Activated T-helper 1 cell treated with anti-CD3 and anti-CD28 coated beads, Interleukin-2, amount 50 U/mL, for 16 hours (primary cell): ENCODE measurements at places on chromosomes 1 and 21.

GRCh38 chr21:38777015-38777414, 28.7 kb upstream of the ETS2 start:
- DNase-seq, result no peak

- no peak for DNase-seq
These were observed 391.0 kb downstream of the OMA1 start for GRCh38 chr1:58155418-58156123.

- DNase-seq, result no peak
These were observed 16.1 kb downstream of the CCDC18 start for GRCh38 chr1:93196591-93196990.

GRCh38 chr1:3633344-3634058, 8.7 kb downstream of the TPRG1L start:
- no peak for DNase-seq

DNA sequence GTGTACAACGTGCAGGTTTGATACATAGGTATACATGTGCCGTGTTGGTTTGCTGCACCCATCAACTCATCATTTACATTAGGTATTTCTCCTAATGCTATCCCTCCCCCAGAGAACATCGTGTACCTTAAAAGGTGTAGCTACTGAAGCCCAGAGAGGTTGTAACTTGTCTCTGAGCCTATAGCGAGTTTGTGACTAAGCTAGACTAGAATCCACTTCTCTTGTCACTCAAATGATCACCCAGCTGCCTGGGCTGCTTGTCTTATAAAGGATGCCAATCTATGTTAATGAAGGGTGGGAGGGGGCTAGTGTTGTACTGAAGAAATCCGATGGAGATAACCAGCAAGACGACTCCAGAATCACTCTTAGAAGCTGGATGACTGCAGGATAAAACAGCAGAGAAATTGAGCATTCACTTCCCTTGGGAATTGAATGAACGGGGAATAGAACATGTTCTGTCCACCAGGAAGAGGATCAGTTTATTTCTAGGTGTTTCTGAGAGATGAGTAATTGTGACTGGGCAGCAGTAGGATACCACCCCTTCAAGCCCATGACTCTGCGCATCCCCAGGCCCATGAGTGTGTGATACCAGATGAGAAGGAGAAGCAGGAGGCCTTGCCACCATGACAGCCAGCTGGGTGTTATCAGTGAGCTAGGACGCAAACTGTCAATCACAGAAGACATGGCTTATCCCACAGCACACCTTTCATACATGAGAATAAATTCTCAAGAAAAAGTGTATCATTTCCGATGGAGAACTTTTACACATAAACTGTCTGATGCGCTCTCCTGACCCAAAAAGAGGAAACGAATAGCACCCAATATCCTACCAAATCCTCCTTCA, 390.4 kb downstream of the NTNG1 start:
- no peak for DNase-seq

DNA sequence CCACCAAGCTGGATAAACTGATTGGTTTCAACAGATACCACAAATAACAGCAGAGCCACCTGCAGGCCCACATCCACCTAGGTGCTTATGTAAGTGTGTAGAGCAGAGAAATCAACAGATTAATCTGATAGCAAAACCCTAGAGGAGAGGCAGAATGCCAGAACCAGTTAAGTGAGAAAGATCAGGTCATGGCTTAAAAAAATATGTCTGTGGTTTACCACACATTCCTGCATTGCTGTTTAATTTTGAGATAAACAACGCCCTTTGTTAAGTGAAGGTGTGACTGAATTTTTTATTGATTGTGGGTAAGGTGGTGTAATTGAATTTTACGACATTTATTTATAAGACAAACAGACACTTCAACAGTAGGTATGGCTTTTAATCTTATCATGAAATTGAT, 21.2 kb downstream of the CRNN start:
- DNase-seq, result no peak

DNA sequence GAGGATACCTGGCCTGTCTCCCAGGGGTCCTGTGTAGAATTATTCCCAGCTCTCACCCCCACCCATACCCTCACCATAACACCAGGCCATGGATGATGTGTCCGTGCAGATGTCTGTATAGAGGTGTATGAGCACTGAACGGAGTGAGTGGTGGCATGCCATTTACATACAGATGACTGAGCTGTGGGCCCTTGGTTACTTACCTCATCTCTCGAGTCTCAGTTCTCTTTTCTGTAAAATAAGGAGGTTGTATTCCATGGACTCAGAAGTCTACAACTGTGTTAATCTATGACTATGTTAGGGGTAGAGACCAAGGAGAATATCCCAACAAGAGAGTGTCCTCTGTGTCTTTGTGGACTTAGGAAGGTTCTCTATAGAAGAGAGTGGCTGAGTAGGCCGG, 65.6 kb upstream of the CD1D start:
- DNase-seq, result no peak

GRCh38 chr1:24182061-24182460, 5.0 kb downstream of the IFNLR1 start:
- DNase-seq, result no peak

GRCh38 chr21:14448784-14449183, 65.8 kb upstream of the HSPA13 start:
- no peak for DNase-seq

- no peak for DNase-seq
These were observed 2.3 kb upstream of the MKNK1 start for GRCh38 chr1:46606255-46606965.

DNA sequence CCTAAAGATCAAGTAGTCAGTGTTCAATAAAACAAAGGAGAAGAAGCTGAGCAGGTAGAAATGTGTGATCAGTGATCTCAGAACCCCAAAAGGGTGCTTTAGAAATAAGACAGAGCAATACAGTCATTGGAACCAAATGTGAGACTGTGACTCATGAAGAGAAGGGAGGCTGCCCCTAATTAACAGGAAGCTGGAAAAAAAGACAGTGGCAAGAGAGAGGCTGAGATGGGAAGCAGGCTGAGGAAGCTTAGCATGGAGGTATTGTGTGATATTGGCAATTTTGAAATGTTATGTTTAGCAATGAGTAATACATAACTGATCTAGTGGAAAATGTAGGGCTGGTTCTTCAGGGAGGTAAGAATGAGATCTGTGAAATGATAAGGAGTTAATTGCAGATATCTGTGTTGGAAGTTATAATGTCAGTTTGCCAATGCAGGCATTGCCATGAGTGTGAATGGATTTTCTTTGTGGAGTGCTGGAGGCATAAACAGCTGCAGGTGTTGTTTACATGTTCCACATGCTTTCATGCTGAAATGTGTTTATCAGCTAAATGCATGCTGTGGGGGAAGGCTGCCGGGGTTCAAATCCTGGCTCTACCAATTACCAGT, 90.6 kb upstream of the CACNA1E start:
- DNase-seq, result no peak

DNA sequence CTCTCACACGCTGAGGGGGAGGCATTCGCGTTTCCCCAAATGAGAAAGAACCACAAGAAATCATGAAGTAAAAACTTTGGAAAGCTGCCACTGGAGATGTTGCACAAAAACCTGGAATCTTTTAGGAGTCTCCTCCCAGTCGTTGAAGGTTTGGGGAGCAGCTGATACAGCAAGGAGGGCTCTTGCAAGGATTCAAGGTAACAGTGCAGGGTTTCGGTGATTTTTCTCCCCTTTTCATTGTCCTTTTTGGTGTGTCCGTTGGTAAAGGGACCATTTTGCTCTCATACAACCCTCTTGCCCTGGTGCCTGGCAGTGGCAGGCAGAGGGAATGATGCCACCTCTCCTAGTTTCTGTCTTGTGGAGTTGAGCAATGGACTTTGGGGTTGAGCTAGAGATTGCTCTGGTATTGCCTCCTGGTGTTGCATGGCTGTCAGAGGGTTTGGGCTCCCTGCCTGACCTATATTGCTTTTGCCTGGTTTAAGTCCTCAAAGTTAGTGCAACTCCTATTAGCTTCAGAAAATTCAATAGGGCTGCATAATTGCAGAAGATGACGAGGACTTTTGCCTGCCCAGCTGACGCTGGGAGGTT, 872 bp downstream of the BRINP2 start:
- DNase-seq, result no peak

DNA sequence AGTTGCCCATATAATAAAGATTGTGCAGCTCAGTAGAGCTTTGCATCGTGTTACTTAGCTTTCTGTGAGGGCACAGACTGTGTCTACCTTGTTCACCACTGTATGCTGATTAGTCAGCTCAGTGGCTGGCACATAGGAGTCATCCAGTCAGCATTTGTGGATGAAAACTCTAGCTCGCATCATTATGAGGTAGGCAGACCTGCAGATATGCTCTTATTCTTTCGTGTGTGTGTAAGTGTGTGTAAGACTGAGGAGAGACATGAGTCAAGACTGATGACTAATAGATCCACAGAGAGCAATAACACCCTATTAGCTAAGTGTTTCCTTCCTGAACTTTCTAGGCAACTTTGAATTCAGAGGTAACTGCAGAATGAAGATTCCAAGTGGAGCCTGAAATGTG, 17.1 kb downstream of the TTF2 start:
- DNase-seq, result no peak

GRCh38 chr1:65992165-65992821, 199.6 kb downstream of the PDE4B start:
- DNase-seq, result no peak

DNA sequence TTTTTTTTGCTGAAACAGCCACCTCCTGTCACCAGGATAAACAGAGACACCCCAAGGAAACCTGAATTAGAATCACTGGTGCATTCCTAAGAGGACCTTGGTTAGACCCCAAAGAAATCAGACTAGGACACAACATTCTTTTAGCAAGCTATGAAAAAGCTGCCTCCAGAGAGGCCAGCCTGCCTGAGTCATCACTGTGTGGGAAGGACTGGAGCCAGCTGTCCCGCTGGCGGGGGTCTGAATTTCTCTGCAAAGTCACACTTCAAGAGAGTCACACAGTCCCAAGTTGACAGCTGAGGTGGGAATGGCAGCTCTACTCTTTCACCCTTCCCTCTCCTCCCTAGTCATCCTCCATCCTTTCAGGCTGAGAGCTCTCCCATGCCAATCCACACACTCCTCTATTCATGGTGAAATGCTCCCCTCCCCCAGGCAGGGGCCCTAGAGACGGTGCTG, 405.0 kb upstream of the POU3F1 start:
- no peak for DNase-seq

- DNase-seq, result no peak
These were observed 26.8 kb downstream of the TSHB start for GRCh38 chr1:115056395-115056798.

DNA sequence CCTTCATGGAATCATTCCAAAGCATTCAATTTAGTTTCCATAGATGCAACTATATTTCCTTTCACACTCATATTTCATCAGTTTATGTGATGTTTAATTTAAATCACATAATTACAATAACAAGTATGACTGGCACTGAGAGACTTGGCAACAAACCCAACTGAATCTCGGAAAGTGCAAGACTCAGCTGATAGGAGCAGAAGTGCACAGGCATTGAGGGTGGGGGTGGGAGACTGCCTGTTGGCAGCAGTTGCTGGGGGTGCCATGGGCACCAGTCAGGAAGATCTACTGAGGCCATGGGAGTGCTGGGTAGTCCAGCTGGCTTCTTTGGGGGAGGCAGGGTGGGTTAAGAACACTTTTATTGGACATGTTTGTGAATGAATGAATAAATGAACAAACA, 10.4 kb upstream of the HMGB4 start:
- no peak for DNase-seq

GRCh38 chr1:153957744-153958110, 685 bp downstream of the CRTC2 start:
- DNase-seq, result no peak

DNA sequence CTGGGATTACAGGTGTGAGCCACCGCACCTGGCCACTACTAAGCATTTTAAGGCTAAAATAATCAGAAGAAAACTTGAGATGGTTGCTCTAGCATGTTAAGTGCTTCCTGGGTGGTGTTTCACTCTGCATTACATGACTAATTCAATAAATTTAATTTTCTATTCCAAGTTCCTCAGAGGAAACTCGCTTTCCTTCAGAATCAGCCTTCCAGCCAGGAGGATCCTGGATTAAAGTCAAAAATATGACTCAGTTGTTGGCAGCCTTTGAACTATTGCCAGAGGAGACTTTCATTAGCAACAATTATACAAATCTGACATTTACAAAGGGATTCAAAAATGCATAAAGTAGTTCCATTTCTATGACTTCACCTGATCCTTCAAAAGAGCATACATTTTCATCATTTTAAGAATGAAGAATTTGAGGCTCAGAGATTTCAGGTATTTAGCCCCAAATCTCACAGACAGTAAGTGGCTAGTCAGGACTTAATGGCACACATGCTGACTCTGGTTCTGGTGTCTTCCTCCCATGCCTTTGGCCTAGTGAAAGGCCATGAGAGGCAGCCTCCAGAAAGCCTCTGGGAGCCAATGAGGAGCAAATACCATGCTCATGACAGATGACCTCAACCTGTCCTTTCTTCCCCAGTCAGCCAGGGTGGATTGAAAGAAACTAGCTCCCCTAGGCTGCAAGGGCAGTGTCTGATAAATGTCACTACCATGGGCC, 115.7 kb downstream of the MAP3K21 start:
- no peak for DNase-seq

DNA sequence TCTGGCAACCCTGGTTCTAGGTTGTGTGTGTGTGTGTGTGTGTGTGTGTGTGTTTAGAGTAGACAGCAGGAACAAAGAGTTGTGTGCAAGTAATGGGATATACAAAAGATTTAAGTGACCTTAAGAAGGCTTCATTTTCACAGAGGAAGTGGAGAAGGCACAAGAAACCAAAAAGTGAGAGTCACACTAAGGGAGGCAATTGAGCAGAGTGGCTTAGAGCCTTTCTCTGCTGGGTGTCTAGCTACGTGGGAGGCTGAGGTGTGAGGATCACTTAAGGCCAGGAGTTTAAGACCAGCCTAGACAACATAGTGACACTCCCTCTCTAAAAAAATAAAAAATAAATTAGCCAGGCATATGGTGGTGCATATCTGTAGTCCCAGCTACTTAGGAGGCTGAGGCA, 44.4 kb upstream of the HAO2 start:
- DNase-seq, result no peak

DNA sequence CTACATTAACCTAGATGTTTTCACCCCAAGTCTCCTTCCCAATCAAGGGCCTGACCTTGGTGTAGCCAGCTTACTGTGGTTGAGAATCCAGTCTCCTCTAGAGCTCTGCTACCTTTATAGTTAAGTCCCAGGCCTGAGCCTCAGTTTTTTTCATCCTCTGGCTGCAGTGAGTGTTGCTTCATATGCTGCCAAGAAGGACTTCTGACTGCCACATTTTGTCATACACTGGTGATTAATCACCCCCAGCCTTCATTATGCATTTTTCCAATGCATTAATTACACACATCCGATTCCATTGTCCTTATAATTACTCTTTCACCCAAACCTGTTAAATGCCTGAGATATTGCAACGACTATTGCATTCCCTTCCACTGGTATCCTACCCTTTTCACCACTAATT, 66.3 kb upstream of the FGGY start:
- no peak for DNase-seq

- DNase-seq, result no peak
These were observed 10.6 kb downstream of the FCMR start for GRCh38 chr1:206911064-206911663.

- no peak for DNase-seq
These were observed 48.9 kb upstream of the DIP2A start for GRCh38 chr21:46409641-46410406.
